ENCODE measurements at places on chromosomes 2 and 18.
A peak's percentile ranks its signal among the peaks of the same experiment; 100 is the strongest.

GRCh38 chr2:2577407-2577831 lies 246.3 kb upstream of the MYT1L start:
- DNase-seq, result no peak

- no peak for DNase-seq
Observed at GRCh38 chr18:73959352-73959751, 188.3 kb downstream of the FBXO15 start.

- DNase-seq, result no peak
Observed at GRCh38 chr2:45445037-45445436, 166.0 kb downstream of the SRBD1 start.

DNA sequence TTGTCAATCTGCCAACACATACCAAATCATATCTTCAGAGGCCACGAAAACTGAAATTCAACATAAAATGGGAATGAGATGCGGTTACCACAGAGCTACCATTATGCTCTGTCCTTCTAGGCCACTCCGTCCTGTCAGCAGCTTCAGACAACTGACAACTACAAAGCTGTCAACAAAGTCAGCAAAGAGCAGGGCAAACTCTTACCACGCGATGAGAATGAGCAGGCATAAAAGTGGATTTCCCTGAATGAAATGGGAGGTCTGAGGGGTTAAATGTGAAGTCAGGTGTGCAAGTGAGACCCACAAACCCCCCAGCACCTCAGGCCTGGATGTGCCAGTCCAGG lies 130.1 kb downstream of the LNPK start:
- DNase-seq, result no peak

- no peak for DNase-seq
Observed at GRCh38 chr2:95327861-95328260, 30.7 kb downstream of the KCNIP3 start.

DNA sequence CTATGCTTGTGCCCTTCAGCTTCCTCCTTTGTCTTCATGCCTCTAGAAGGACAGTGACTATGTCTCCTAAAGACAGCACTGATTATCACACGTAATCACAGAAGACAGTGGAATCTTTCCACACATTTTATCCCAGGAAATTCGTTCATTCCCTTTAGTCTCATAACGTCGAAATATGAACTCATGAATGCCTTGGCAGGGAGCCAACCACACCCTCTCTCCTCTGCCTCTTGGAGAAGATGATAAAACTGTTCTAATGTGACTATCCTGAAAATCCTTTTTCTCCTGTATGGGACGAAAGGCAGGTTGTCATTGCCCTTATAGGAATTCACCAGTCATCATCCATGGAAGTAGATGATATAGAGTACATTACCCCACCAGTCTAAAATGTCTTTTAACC lies 726.6 kb upstream of the FANCL start:
- DNase-seq, result no peak

DNA sequence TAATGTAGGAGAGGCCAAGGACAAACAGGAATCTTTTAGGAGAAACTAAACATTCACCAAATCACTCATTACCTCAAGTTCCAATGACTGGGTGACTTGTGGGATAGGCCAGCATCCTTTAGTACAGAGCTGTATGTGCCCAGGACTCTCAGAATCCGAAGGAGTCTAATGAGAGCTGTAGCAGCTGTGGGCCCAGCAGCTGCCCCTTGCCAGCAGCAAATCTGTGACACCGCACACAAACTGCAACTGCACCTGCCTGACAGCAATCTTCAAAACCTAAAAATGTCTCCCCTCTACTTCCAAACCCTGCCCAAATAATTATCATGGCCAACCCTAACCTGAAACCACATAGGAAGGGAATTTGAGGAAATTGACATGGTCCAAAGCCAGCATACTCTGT lies 44.5 kb upstream of the ACVR2A start:
- DNase-seq, result no peak

GRCh38 chr18:61554946-61555361 lies 221.7 kb downstream of the CDH20 start:
- DNase-seq, result peak; percentile 5

GRCh38 chr2:183063083-183063482 lies 15.5 kb upstream of the DUSP19 start:
- DNase-seq, result no peak

- DNase-seq, result no peak
Observed at GRCh38 chr2:147273106-147273505, 571.7 kb upstream of the ACVR2A start.

DNA sequence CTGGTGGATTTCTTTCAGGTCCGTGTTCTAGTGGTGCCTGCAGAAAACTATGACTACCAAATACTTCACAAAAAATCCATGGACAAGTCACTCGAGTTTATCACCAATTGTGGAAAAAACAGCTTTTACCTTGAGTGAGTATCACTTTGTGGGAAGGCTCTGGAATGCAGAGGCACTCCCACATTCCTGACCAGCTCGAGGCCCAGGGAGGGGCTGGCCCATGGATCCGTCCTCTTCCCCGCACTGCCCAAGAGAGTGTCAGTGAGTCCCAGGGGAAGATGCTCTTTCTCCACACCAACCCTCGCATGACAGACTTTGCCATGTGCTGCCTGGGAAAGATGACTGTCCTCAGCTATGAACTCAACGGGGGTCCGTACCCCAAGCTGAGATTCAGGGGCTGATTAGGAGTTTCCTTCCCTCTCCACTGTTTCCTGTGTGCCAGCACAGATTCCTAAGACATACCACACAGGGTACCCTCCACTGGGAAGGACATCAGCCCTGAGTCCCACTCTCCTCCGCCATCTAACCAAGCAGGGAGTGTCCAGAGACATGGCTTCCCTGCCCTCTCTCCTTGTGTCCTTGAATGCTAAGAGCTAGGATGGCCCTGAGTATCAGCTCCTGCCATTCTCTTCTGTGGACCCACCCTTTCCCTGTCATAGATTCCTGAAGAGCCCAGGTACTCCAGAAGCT lies 155.9 kb downstream of the LAMA3 start:
- DNase-seq, result no peak

GRCh38 chr2:8538531-8538930 lies 143.3 kb upstream of the ID2 start:
- DNase-seq, result no peak

GRCh38 chr2:25618676-25619075 lies 54.7 kb downstream of the DTNB start:
- no peak for DNase-seq

- DNase-seq, result no peak
Observed at GRCh38 chr2:152441961-152442360, 107.0 kb downstream of the FMNL2 start.

- no peak for DNase-seq
Observed at GRCh38 chr18:49059028-49059834, 108.5 kb upstream of the SMAD7 start.

- DNase-seq, result no peak
Observed at GRCh38 chr2:5691221-5691984, 781 bp upstream of the SOX11 start.

DNA sequence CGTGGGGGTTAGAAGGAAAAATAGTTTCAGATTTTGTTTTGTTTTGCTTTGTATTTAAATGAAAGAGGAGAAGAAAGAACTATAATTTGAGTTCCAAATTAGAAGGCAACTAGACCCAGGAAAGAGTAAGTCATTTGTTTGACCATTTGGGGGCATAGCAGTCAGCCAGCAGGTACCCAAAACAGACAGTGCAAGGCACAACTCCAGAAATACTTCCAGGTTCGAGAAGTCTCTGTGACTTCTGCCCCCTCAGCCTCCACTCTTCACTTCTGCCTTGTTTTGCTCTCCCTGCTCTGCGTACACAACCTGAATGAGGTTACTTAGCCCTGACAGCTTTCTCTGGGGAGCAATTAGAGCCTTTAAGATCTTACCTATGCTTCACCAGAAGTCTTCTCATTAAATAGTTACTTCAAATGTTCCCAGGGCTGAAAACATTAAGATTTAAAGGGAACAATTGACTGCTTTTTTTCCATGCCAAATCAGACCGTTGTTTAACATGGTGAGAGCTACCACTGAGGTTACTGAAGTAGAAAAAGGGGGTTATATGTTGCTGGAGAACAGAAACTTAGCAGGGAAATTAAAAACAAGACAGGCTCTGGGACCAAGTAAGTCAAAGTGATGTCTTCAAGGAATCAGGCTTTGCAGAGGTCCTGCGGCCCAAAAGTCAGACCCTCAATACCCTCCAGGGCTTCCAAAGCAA lies 216.9 kb downstream of the BCL11A start:
- DNase-seq, result no peak

DNA sequence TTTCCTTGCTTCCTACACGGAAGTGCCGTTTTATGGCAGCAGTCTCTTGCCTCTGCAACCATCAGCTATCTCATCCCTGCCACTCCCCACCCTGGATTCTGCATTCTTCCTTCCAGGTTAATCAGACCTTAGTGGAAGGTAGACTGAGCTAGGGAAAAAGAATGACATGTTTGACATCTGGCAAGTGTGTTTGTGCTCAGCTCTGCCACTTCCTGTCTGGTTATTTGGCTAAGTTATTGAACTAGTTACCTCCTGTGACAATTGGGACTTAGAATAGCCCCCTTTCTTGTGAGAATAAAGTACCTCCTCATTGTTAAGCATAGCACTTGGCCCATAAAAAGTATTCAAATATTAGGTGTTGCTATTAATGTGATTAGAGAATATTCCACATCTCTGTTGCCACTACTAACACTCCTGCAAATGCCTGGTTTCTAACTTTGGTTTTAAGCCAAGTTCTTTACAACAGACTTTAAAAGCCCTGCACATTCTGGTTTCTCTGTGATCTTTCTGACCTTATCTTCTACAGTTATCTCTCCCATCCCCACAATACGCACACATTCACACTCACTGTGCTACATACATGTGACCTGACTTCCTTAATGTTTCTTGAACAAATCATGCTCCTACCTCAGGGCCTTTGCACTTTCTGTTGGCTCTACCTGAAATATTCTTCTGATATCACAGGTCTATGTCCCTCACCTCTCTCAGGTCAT lies 10.8 kb upstream of the MAPRE2 start:
- no peak for DNase-seq

GRCh38 chr18:36352384-36352783 lies 54.9 kb downstream of the FHOD3 start:
- no peak for DNase-seq

- no peak for DNase-seq
Observed at GRCh38 chr2:152647552-152647951, 69.7 kb downstream of the PRPF40A start.

GRCh38 chr2:120177001-120177621 lies 46.1 kb downstream of the TMEM185B start:
- peak; percentile 85 for DNase-seq

GRCh38 chr18:61031626-61032025 lies 301.6 kb upstream of the CDH20 start:
- DNase-seq, result no peak

DNA sequence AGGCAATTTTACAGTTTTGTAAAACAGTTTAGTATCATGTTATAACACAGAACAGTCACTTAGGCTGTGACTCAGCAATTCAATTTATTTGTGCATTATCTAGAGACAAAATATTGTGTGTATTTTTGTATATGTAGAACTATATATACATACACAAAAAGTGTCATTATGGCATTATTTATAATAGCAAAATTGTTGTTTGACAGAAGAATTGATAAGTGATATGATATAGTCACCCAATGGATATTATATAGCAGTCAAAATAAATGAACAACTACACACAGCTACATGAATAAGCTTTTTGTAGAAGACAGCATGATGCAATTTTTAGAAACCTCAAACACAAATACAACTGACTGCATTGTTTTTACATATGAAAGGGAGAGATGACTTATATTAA lies 334.0 kb downstream of the TRIB2 start:
- DNase-seq, result no peak

GRCh38 chr2:149972066-149972465 lies 384.5 kb upstream of the MMADHC start:
- no peak for DNase-seq

DNA sequence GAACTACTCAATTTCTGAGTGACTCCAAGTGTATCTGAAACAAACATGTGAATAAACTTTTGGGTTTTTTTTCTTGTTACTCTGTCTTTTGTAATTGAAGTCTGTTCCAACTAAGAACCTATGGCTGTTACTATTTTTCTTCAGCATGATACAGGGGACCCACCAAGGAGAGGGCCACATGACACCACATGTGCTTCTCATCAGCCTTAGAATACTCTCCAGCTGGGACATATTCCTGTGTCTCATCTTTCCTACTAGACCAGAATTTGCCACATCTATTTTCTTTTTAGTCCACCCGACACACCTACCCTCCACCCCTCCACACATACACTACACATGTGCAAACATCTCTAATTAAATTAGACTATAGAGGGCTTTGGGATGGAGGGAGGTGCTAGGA lies 191.7 kb upstream of the NDUFV2 start:
- DNase-seq, result no peak

GRCh38 chr2:183037553-183038340 lies 510 bp downstream of the NCKAP1 start:
- peak; percentile 60 for DNase-seq

DNA sequence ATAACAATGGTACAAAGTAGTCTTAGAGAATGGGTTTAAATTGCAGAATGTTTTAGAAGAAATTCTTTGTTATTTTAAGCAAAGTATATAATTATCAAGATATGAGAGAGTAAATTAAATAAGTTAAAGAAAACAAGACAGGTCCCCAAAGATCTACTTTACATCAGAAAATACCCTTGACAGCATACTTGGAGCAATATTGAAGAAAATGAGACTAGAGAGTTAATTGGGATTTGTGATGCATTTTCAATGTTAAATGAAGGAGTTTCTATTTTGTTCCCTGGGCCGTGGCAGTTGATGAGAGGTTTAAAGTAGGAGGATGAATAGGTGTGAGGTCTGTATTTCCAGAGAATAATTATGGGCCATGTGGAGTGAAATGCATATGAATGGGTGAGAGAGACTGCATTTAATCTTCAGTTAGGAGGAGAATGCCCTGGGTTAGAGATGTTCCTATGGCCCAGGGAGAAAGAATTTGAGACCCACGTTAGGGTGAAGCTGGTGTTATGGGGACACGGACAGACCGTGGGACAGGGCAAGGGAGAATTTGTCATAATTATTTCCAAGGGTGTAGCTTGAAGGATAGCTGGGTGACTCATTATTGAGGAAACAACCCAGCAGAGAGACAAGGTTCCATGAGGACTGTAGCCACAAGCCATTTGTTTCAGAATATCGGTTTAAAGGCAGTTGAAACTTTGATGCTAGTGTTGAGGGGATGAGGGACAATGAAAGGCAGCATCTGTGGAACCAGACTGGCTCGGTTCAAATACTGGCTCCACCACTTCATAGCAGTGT lies 22.7 kb downstream of the MGAT5 start:
- no peak for DNase-seq

DNA sequence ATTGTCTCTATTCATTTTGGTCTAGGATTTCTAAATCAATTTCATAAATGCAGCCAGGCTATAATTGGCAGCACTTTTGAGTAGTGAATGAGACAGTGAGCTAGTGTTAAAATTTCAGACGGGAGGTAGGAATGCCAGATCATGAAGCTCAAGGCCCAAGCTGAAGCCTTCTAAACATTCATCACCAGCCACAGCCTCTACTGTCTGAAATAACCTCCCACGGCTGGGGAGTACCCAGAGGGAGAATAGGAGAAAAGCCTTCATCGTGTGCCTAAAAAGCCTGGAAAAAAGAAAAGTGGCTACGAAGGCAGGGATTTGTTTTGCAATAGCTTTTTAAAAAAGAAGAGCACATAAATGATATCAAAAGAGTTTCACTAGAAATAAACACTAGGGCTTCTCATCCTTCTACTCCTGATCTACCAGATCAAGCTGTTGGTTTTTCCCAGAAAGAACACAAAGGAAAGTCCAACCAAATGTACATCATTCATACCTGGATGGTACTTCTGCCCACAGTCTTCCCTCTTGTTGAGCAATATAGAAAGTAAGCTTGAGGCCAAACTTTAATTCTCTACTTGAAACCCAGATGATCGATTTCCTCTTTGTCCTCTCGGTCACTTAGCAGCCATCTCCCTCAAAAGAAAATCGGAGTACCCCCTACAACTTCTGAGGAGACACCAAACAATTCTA lies 48.1 kb upstream of the SLC39A10 start:
- no peak for DNase-seq

All from stimulated activated CD4-positive, alpha-beta T cell treated with anti-CD3 and anti-CD28 coated beads, Interleukin-15, amount 100 ng/mL, for 24 hours (primary cell).